ENCODE measurements at places on chromosomes 13 and 19. TPM values are rescaled to one million over a fixed set of nuclear protein-coding genes. Genes with fewer than 3 reads are reported as not detected.

The CLEC11A gene
- total RNA-seq: 21.8 TPM

The ANKLE1 gene
- total RNA-seq: 0.41 TPM

The FCHO1 gene
- 0.36 TPM for total RNA-seq

The ZNF433 gene
- 4.9 TPM for total RNA-seq

The ZNF415 gene
- 2.3 TPM for total RNA-seq

The SUPT5H gene
- total RNA-seq: 299 TPM

The PRTN3 gene
- not detected for total RNA-seq

The ZIC5 gene
- not detected for total RNA-seq

The UBE2S gene
- total RNA-seq: 22.6 TPM

The TMEM59L gene
- total RNA-seq: 2.2 TPM

The LRRC4B gene
- total RNA-seq: not detected

The SLITRK5 gene
- total RNA-seq: under 0.01 TPM
